ENCODE measurements at places on chromosomes 6 and 20. TPM values are rescaled to one million over a fixed set of nuclear protein-coding genes. Genes with fewer than 3 reads are reported as not detected.

GRCh38 chr6:117168296-117169063 lies 96.9 kb upstream of the VGLL2 start:
- no peak for DNase-seq

DNA sequence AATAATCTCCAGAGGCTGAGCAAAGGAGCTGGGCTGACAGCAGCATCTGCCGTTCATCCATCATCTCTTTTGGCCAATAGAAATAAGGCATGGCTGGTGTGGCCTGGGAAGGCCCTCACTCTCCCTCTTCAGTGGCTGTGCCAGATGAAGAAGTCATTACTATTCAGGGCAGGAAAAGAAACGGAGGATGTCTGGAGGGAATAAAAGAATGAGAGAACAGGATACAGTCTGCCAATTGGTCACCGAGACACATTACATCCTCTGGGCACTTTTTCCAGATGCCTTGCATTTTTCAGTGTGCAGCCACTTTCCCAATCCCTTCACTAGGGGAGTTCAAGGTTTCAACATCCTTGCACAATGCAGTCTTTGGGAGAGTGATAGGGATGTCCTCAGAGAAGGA lies 32.2 kb upstream of the VGLL2 start:
- DNase-seq: no peak

BACH2 gene
- polyA plus RNA-seq: 130 TPM

- DNase-seq: no peak
These were observed 115.7 kb downstream of the OGFRL1 start for GRCh38 chr6:71404145-71404966.

DNA sequence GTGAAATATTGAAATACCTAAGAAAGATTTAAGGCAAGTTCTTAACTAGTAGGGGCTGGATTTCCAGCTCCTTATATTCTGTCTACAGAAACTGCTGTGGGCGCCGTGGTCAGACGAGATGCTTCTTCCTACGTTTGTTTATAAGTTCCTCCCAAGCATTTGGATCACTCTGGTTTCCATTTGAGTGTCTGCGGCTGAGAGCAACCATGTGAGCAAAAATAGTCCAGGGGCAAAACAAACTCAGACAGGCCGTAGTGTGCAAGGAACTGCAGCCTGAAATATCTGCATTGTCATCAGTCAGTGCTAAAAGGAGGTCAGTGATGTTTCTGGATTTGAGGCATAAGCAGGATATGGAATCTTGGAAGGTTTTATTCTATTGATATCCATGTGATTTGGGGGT lies 485.9 kb upstream of the JAG1 start:
- DNase-seq: no peak

DNA sequence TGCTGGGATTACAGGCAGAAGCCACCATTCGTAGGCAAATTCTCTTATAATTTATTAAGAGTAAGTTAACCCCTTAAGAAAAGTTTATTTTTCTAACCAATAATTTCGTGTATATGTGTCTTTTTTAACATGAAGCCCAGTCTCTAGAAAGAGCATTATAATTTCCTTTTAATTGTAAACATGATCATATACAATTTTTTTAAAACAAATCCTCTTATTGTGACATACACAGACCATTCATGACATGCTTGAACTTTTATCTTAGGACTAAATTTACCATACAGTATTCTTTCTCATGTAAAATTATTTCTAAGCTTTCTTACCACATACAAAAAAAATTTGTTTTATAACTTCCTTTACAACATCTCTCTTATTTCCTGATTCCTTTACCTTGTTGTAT lies 6.7 kb downstream of the ACOT13 start:
- DNase-seq: no peak

OR2B6 gene
- polyA plus RNA-seq: not detected

HLA-DPA1 gene
- polyA plus RNA-seq: 2,534 TPM

DNA sequence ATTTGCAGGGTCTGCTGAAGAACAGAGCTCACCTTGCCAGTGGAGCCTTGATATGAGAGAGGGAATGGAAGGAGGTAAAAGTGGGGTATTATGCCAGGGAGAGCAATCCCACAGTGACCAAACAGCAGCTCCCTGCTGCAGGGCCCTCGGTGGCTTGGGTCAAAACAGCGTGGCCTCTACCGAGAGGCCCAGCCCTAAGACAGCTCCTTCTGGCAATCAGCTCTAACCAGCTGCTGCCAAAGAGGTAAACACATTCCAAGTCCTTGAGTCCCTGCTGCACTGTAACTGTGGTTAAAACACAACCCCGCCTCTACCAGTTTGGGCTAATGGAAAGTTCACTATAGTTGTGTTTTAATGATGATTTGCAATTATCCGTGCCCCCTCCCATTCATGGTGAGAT lies 1.4 kb upstream of the DAAM2 start:
- no peak for DNase-seq

GRCh38 chr6:139284789-139285188 lies 7.0 kb downstream of the TXLNB start:
- no peak for DNase-seq

GRCh38 chr20:9600562-9600961 lies 86.2 kb downstream of the LAMP5 start:
- no peak for DNase-seq

- no peak for DNase-seq
These were observed 368.4 kb upstream of the MAN1A1 start for GRCh38 chr6:119717942-119718341.

DNA sequence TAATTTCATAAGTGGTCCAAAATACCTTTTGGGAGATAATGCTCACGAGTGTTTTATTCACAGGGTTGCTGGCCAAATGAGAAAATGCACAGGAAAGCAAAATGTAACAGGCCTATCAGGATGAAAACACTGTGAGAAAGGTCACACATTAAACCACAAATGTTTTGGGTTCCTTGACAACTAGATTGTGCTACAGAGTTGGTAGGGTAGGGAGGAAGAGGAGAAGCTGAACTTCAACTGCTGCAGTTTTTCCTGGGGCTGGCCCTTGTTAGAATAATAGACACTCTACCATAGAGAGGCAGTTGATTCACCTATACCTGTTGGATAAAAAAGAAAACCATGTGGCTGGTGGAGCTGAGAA lies 28.1 kb upstream of the PAQR8 start:
- no peak for DNase-seq

DNA sequence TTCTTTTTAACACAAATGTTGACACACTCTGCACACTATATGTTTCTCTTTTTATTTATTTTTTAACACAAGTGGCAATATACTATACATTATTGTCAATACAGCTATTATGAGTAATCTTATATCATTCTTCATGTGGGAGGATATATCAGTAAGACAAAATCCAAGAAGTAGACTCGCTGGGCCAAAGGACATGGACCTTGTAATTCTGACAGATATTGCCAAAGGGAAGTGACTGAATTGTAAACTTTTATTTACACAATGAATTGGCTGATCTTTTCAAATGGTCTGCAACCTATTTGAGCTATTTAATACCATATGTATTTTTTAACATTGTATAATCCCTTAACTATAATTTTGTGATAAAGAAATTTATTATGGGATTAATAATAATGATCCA lies 56.0 kb downstream of the CCDC170 start:
- DNase-seq: no peak

WFDC2 gene
- not detected for polyA plus RNA-seq

- DNase-seq: no peak
These were observed 5.4 kb downstream of the UQCC2 start for GRCh38 chr6:33705955-33706725.

- no peak for DNase-seq
These were observed 50.0 kb downstream of the CNKSR3 start for GRCh38 chr6:154460306-154461071.

DNA sequence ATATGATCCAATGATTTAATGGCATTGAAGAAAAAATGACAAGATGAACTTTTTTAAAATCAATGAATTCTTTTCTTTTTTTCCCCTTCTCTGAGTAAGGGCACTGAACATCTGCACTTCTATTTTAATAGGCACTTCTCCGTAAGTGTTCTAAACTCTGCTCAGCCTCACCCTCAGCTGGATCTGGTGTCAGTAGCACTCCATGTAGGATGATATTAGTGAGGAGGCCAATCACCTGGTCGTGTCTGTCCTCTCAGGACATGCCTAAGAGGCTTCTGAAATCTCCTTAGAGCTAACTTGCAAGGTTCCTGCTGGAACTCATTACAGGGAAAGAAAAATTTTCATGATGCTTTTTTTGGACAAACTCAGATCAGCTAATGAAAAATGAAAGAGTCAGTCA lies 148.6 kb upstream of the MLIP start:
- no peak for DNase-seq

DNA sequence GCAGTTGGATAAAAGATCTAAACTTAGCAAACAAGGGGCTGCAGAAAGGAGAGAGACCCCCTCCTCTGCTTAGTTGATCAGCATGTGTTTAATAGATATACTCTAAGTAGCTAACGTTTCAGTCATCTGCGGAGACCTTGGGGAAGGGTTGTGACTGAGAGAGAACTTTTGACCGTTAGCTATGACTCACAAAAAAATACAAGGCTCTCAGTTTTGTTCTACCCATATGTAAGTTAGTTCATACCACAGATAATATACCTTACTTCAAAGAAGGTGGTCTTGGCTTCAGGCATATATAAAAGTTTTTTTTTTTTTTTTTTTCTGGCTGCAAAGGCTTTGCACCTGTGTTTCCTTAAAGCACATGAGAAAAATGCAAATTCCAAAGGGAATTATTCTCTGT lies 258.9 kb downstream of the GJA1 start:
- DNase-seq: no peak
